ENCODE measurements at places on chromosomes 13 and 19.

DNA sequence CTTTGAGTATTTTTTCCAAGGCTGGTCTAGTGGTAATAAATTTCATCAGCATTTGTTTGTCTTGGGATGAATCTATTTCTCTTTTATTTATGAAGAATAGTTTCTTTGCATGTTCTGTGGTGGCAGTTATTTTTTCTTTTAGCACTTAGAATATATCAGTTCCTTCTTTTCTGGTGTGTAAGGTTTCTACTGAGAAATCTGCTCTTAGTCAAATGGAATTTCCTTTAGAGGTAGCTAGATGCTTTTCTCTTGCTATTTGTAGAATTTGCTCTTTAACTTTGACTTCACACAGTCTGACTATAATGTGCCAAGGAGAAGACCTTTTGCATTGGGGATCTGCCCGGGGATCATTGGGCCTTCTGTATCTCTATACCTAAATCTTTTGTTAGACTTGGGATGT, 4.1 kb upstream of the SIGLEC6 start:
- no peak for DNase-seq

DNA sequence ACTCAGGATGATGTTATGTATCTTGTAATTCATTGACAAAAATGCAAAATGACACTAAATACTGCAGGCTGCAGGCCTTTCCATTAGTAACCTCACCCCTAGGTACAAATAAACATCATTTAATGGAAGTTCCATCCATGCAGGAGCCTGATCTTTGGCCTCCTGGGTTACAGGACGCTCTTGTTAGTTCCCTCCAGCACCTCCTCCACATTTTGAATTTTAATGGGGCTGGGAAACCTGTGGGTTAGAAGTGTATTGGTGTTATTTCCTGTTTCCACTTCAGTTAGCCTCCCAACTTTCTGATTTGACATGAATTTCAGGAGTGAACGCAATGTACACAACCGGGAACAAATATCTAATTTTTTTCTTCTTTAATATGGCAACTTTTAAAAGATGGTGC, 237.1 kb upstream of the ARGLU1 start:
- no peak for DNase-seq

GRCh38 chr13:91185294-91185863, 162.1 kb upstream of the MIR17HG start:
- no peak for DNase-seq

GRCh38 chr13:35984287-35984686, 146.9 kb downstream of the DCLK1 start:
- DNase-seq: no peak

- no peak for DNase-seq
Measured at GRCh38 chr13:91540158-91540736, 141.8 kb downstream of the GPC5 start.

DNA sequence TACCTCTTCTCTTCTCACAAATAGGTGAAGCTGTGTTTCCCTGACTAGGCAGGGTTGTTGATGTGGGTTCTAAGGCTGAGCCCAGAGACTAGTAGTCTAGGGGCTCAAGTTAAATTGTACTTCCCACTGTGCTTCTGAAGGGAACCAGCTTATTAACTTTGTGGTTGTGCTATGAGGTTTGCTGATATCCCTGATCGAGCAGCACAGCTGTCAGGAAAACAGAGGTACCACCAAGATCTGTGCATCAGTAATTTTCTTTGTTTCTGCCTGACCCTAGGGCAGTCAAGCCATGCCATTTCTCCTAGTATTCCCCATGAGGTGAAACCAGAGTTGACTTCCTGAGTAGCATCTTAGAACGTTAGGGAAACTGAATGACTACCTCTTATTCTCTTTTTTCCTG, 853.8 kb upstream of the MIR17HG start:
- DNase-seq: no peak

- DNase-seq: no peak
Measured at GRCh38 chr13:114268344-114269280, 12.8 kb upstream of the UPF3A start.

GRCh38 chr13:29499506-29500165, 95.9 kb downstream of the SLC7A1 start:
- no peak for DNase-seq

DNA sequence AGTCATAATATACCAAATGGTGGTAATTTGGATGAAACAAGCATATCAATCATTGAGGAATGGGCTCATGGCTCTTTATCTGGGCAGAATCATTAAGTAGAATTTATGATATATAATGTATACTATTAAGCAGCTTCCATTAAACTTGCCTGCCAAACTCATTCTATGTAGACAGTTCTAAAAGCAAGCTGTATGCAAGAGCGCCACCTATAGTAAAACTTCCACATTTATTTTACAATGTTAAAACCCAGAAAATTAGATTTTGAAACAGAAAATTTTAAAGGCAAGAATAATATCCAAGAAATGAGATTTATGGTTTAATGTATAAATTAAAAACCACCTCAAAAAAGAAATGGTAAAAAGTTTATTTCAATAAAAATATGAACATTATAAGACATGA, 161.5 kb downstream of the MZT1 start:
- no peak for DNase-seq

- DNase-seq: no peak
Measured at GRCh38 chr19:10881403-10882107, 10.2 kb downstream of the CARM1 start.

DNA sequence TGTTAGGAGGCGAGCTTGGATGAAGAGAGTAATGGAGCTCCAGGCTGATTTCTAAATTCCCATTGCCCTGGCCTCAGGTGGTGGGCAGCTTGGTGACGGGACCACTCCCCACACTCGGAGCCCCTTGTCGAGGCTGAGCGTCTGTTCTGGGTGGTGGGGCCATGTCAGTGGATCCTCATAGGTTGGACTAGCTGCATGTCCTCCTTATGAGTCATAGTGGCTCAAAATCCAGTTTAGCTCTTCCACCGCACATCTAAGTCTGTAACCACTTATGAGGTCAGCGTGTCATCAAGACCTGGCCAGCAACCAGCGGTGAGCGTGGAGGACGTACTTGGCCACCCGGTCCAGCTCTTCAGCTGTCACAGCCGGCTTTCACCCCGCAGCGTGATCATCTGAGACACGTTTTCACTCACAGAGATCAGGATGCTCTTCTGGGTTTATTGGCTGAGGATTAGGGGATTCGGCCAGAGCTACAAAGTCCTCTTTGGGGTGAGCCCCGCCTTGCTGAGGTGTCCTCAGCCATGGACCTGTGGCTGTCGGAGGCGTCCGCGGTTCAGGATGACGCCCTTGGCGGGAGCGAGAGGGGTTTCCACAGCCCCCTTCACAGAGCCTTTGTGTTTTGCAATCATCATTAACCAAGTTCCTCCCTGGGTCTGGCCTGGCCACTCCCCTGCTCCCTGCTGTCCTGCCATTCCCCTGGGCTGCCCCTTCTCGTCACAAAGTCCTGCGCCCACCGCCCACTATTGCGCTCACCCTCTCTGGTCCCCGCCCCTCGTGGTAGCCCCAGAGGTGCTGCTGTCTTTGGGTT, 41.9 kb downstream of the ADPRHL1 start:
- no peak for DNase-seq

DNA sequence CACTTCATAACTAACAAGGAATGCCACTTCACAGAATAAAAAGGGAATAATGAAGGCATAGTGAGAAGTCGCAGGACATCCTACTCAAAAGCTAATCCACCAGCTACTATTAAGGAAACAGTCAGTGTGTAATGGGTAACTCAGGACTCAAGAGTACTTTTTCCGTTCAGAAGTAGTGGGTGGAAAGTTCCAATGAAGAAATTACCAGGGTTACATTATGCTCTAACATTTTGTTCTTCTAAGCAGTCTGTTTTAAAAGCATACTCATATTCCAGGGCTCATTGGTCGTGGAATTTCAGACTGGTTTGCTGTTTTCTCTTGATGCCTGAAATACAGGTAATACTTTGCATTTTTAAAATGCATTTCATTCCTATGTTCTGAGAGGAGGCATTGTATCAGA, 222.4 kb upstream of the IRS2 start:
- no peak for DNase-seq

DNA sequence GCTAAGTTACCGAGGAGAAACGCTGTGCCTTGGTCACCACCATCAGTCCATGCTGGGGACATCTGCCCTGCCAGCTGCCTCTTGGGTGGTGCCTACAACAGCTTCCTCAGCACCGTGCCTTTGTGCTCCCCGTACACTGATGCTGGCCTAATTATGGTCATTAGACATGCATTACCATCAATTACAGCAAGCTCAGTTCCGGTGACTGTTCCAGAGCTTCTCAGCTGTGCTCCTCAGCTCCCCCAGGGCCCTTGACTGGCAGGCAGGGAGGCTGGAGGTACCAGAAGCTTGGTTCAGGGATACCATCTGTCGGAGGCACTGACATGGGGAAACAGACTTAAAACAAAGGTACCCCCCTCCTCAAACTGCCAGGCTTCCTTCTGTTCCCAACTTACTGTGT, 40.2 kb downstream of the CILP2 start:
- no peak for DNase-seq

DNA sequence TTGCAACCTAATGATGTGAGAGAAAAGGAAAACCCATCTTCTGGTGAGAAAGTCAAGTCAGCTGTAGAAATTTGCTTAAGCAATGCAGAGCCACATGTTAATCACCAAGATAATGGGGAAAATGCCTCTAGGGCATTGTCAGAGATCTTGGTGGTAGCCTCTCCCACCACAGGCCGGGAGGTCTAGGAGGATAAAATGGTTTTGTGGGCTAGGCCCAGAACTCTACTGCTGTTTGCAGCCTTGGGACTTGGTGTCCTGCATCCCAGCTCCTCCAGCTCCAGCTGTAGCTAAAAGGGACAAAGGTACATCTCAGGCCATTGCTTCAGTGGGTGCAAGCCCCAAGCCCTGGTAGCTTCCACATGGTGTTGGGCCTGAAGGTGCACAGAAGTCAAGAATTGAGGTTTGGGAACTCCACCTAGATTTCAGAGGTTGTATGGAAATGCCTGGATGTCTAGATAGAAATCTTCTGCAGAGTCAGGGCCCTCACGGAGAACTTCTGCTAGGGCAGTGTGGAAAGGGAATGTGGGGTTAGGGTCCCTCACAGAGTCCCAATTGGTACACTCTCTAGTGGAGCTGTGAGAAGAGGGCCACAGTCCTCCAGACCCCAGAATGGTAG, 382.2 kb upstream of the KLHL1 start:
- no peak for DNase-seq

GRCh38 chr19:11437955-11438354, 2.5 kb downstream of the PRKCSH start:
- DNase-seq: no peak

GRCh38 chr19:9827289-9828238, at the start of gene UBL5:
Gene UBL5, plus strand, starts transcription at chr19:9827918. Its CDS starts 420 bp downstream, at chr19:9828338.
- DNase-seq: peak; percentile 84

DNA sequence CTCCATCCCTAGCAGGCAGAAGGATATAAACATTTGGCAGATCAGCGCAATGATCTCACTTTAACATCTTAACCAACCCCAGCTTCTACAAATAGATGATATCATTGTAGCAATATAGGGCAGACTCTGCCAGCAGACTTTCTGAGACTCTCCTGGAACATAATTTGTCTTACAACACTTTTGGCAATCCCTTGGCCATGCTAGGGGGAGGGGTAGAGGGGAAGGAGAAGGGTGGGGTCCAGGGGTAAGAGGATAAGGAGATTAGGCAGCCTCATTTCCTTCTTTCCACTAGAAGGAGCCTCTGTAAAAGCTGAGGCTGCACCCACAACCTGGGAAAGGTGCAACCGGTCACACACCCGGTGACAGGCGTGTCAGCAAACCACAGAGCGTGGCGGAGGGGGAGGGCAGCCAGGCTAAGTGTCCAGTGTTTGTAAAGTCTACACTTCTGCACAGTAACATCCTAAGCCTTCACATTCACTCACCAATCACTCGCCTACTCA, 8.7 kb upstream of the UBAC2 start:
- DNase-seq: no peak

GRCh38 chr13:102091231-102091630, 310.6 kb downstream of the FGF14 start:
- no peak for DNase-seq

GRCh38 chr19:3098141-3098514, 4.0 kb downstream of the GNA11 start:
- DNase-seq: no peak

GRCh38 chr19:14694641-14695266, 4.9 kb downstream of the ZNF333 start:
- DNase-seq: no peak

- no peak for DNase-seq
Measured at GRCh38 chr19:10964903-10965302, 4.1 kb downstream of the SMARCA4 start.

DNA sequence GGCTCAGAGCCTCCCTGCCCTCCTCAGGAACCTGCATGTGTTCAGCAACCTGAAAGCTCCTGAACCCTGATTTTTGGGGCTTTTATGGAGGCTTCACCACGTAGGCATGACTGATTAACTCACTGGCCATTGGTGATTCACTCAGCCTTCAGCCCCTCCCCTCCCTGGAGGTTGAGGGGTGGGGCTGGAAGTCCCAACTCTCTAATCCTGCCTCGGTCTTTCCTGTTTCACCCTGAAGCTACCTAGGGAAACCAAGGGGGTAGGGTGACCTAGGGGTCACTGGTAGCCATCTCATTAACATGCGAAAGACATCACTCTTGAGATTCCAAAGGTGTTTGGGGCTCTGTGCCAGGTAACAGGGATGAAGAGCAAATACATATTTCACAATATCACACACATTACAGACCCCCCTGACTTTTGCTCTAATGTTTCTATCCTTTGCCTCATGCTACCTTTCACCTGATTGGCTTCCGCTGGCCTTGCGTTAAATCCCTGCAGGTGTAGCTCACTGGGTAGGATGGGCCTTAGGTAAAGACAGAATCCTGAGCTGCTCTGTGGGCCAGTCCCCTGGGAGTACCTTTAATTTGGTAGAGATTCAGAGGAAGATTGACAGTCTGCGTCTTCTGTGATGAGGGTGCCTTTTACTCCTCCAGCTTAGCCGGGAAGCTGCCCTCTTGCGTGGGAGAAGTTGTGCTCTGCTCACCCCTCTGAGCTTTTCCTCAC, 260.6 kb downstream of the ATP8A2 start:
- DNase-seq: no peak

DNA sequence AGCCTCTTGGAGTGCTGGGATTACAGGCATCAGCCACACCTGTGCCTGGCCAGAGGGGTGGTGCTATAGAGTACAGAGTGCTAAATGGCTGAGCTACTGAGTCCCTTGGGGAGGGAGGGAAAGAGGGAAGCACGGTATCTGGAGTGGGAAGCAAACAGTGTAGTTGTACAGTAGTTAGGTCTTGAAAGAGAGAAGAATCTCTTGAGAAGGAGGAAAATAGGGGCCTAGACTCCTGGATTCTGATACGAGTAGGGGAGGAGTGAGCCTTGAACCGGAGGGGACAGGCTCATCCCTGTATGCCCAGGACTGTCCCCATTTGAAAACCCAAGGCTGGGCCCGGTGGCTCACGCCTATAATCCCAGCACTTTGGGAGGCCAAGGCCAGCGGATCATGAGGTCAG, 5.1 kb downstream of the MYADM start:
- DNase-seq: no peak

DNA sequence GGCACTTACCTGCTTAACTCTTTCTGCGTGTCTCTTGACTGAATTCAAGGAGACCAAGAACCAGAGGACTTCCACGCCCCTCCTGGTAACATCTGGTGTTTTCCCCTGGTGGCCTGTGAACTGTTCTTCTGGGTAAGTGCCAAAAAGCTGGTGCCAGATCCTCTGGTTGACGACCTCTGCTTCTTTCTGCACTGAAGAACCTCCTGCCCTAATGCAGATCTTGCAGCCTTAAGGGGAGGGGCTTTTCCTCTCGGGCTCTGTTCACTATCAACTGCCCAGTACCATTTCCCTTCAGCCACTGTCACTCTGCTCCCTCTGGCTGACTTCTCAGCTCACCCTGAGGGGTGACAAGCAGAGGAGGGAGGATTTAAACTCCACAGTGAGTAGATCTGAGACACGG, 6.1 kb upstream of the ERVV-1 start:
- no peak for DNase-seq

- DNase-seq: peak; percentile 53
Measured at GRCh38 chr19:13162724-13163608, 12.8 kb downstream of the IER2 start.
